ENCODE measurements at places on chromosomes 11 and 22. TPM values are rescaled to one million over a fixed set of nuclear protein-coding genes. Genes with fewer than 3 reads are reported as not detected.

GRCh38 chr11:240315-240714 is 3.5 kb downstream of the PSMD13 start:
- no peak for DNase-seq

The CRYBB3 gene
- not detected for total RNA-seq

The OR52N4 gene
- 2.2 TPM for total RNA-seq

DNA sequence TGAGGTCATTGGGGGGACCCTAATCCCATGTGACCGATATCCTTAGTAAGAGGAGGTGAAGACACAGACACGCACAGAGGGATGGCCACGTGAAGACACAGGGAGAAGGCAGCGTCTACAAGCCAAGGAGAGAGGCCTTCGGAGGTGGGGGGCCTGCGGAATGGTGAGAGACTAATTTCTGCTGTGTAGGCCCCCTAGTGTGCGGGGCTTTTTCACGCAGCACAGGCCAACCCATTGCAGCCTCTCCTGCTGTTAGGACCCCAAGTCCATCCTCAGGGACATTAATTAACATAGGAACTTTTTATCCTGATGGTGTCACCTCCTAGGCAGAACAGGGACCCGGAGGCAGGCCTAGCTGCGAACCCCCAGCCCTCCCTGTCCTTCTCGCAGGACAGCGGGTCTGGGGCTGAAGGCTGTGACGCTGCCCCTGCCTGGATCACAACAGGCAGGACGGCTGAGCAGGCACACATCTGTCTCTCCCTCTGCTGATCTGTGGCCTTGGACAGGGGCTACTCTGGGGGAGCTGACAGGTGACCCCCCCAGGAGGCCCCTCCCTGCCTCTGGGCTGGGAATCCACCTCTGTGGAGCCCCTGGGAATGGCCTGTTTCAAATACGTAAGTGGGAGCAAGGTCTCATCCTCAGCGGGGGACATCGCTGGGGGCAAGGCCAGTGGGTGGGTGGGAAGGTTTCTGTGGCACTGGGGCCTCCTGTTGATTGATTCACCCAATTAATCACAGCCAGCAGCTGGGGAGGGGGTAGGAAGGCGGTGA is 7.9 kb downstream of the ASCL2 start:
- no peak for DNase-seq

The LINC01488 gene
- not detected for total RNA-seq

The NRXN2 gene
- total RNA-seq, result not detected

- no peak for DNase-seq
Measured at GRCh38 chr11:34891611-34892010, 24.6 kb downstream of the APIP start.

DNA sequence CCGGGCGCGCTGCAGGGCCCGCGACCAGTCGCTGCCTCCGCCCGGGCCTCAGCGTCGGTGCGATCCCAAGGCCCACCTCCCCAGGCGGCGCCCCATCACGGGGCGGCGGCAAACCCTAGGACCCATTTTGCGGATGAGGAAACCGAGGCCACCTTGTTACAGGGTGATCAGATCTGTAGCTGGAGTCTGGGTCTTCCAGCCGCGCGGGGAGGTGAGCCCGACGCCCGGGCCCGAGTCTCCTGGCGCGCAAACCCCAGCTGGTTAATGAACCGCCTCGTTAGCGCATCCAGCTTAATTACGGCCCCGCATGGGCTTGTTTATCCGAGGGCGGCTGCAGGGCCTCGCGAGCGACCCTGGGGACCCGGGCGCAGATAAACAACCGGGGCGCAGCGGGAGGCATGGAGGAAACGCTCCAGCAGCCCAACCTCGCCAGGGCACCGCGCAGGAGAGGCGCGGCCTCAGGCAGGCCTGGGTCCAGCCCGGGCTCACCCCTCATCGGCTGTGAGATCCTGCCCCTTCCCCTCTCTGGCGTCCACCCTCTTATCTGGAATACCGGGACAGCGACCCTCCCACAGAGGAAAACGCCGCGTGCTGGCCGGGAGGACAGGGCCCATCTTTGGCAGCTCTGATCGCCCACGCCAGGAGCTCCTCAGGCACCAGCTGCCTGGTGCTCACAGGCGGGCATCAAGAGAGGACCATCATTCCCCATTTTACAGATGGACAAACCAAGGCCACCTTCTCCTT is 14.7 kb downstream of the OTUB1 start:
- no peak for DNase-seq

The MUC2 gene
- not detected for total RNA-seq

The LIPT2 gene
- 13.4 TPM for total RNA-seq

The MTA2 gene
- 170 TPM for total RNA-seq

The KIF18A gene
- 0.39 TPM for total RNA-seq

All from naive thymus-derived CD8-positive, alpha-beta T cell (primary cell).